ENCODE measurements at places on chromosomes 3 and 15. TPM values are rescaled to one million over a fixed set of nuclear protein-coding genes. Genes with fewer than 3 reads are reported as not detected.

GCSAM gene
- 3.7 TPM for polyA plus RNA-seq

TMEM266 gene
- 0.61 TPM for polyA plus RNA-seq

DNA sequence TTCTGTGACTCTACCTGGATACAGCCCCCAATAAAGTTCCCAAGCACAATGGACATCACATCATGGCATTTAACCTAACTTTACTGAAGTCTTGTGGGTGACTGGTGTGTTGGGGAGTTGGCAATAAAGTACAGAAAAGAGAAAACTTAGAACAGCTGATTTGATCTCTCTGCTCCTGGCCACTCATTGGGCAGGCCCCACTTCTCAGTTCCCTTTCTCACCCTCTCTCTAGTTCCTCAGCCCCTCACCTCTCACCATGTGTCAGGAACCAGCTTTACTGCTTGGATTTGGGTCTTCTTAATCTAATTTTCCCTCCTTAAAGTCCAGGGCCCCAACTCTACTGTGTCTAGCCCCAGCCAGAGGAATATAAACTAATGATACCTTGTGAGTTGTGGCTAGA lies 713 bp upstream of the MUC13 start:
- no peaks in the 10 kb centered on the region for H3K4me1 ChIP-seq
- no peaks in the 10 kb centered on the region for H3K36me3 ChIP-seq
- no peak overlapping the region for H3K27ac ChIP-seq

DNA sequence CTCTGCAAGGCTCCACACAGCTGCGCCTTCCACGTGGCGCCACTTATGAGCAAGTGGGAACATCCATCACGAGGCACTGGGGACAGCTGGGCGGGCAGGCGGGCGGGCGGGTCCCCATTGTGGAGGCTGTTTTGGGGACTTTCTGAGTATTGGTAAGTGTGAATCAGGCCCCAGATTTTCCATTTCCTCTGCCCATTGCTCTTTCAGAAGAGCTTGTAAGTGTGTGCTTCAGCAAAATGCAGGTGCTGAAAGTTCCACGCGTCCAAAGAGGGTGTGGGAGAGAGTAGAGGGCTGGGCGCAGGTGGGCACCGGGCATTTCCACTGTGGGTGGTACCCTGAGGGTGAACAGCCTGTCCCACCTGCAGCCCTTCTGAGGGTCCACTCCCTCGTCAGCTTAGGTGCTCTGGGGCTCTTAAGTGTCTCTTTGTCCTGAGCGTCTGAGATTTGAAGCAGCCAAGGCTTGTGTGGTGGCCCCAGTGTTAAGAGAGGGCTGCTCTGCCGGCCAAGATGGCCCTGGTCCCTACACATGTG lies 177.1 kb downstream of the RPLP1 start:
- no peak overlapping the region for H3K4me3 ChIP-seq
- no peaks in the 10 kb centered on the region for H3K27me3 ChIP-seq
- no peak for DNase-seq

GRCh38 chr3:159776779-159777178 lies 211.9 kb upstream of the IL12A start:
- H3K36me3 ChIP-seq = no peaks in the 10 kb centered on the region
- H3K27ac ChIP-seq = no peak overlapping the region
- H3K27me3 ChIP-seq = no peaks in the 10 kb centered on the region
- DNase-seq = no peak

DNA sequence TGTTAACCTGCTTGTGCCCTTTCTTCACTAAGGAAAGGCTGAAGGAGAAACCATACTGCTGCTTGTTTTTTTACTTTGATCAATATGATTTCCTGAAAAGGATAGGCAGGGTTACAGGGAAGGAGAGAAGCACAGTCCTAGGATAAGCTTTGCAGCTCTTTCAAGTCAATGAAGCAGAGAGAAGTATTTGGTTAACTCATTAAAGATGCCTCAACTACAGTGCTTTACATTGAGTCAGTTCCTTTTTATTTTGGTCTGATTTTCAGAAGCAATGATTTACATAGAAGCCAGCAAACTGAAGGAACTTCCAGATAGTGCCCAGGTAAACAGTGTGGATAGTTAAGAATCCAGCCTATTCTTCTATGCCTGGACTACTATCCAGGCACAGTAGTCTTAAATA lies 64.8 kb downstream of the ARIH1 start:
- H3K27ac ChIP-seq = no peak overlapping the region
- H3K4me3 ChIP-seq = no peak overlapping the region
- no peak for DNase-seq
- peaks cover 43% of the 10 kb centered on the region for H3K4me1 ChIP-seq
- H3K36me3 ChIP-seq = peaks cover 9% of the 10 kb centered on the region
- H3K27me3 ChIP-seq = no peaks in the 10 kb centered on the region

DNA sequence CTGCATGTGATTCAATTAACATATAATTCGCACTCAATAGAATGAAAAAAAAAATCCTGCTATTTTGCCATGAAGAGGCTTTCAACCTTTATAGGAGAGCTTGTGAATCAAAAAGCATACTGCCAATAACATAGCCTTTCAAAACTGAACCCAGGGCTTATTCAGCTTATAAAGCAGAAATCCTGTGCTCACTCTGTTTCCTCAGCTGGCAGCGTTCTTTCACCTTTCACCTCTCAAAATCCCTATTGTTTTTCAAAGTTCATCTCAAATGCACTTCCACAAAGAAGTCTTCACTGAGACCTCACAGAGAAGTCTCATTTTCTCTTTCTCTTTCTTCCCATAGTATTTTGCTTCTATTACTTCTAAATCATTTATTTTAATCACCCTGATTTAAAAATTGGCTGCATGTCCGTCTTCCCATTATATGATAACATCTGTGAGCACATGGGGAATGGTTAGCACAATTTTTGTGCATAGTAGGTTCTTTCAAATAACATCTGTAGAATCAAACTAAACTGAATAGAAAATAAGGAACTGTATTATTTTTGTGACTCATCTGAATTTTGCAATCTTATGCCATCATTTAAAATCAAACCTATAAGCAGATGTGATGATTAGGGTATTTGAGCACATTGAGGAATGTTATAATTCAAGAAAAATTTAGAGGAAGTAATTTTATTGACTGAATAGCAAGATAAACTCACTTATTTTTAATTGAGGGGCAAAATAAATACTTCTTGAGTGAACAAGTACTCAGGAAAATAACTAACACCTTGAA lies 373.4 kb downstream of the NLGN1 start:
- H3K36me3 ChIP-seq = no peaks in the 10 kb centered on the region
- no peak overlapping the region for H3K27ac ChIP-seq
- no peak overlapping the region for H3K4me3 ChIP-seq
- no peak for DNase-seq
- no peaks in the 10 kb centered on the region for H3K27me3 ChIP-seq
- H3K4me1 ChIP-seq = no peaks in the 10 kb centered on the region

DNA sequence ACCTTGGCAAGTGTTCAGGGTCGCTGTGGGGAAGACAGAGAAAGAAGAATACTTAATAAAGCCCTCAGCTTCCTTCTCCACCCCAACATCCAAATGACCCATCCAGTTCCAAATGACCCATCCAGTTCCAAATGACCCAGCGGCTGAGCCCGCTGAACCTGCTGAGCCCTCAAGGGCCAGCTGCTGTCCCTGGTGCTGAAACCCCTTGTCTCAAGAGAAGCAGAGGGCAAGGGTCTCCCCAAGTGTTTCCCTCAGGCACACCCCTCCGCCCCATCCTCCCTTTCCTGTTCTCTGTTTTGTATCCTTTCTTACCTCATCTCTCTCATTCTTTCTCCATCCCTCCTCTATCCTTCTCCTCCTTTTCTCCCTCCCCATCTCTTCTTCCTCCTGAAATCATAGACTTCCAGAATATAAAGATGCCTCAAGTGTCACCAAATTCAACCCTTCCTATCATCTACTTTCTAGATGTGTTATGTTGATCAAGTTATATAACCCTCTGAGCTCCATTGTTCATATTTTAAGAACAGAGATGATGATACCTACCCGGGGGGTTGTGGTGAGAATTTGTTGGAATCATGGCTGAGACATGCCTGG lies 29.0 kb downstream of the CCDC33 start:
- no peak for DNase-seq
- H3K4me1 ChIP-seq = no peaks in the 10 kb centered on the region
- no peaks in the 10 kb centered on the region for H3K27me3 ChIP-seq
- H3K4me3 ChIP-seq = no peak overlapping the region

DNA sequence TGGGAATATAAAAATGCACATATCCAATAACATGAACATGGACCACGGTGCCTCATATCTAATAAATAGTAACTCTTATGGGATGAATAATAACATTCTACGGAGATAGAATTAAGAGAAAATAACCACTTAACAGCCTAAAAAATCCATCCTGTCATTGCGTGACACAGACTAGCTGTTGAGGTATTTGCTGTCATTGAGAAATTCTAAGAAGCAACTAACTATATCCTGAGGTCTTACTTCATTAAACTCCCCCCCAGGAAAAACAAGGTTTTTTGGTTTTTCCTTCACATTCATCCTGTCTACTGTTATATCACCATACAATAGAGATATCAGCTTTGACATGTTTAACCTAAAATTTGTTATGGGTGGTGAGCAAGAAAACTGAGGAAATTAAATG lies 14.3 kb downstream of the CEP152 start:
- H3K36me3 ChIP-seq = peaks cover 29% of the 10 kb centered on the region
- no peak for DNase-seq
- no peak overlapping the region for H3K4me3 ChIP-seq
- no peaks in the 10 kb centered on the region for H3K27me3 ChIP-seq
- H3K4me1 ChIP-seq = peaks cover 5% of the 10 kb centered on the region

- DNase-seq = no peak
- no peak overlapping the region for H3K27ac ChIP-seq
- no peaks in the 10 kb centered on the region for H3K36me3 ChIP-seq
- H3K27me3 ChIP-seq = no peaks in the 10 kb centered on the region
- no peaks in the 10 kb centered on the region for H3K4me1 ChIP-seq
Measured at GRCh38 chr3:128269796-128270195, 116.5 kb downstream of the EEFSEC start.

DNA sequence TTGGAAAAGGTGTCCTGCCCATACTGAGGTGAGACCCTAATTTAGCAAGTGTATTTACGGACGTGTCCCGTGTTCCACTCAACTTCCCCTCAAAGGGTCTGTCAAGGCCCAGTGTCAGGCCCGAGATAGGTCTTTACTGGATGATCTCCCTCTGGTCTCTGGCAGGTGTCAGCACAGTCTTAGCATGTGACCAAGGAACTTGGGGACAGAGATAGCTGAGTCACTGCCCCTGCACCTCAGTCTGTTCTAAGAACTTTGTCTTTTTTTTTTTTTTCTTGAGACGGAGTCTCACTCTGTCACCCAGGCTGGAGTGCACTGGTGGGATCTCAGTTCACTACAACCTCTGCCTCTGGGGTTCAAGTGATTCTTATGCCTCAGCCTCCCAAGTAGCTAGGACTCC lies 32.1 kb upstream of the ALPK3 start:
- H3K27me3 ChIP-seq = no peaks in the 10 kb centered on the region
- DNase-seq = no peak
- H3K4me1 ChIP-seq = peaks cover 40% of the 10 kb centered on the region

GRCh38 chr3:137769322-137770065 lies 5.4 kb downstream of the SOX14 start:
- peaks cover 98% of the 10 kb centered on the region for H3K27me3 ChIP-seq
- H3K4me3 ChIP-seq = no peak overlapping the region
- no peaks in the 10 kb centered on the region for H3K36me3 ChIP-seq
- H3K4me1 ChIP-seq = peaks cover 34% of the 10 kb centered on the region
- DNase-seq = no peak

GRCh38 chr3:48464713-48465221 lies 18.2 kb downstream of the ATRIP start:
- no peaks in the 10 kb centered on the region for H3K27me3 ChIP-seq
- peak; percentile 81 for DNase-seq
- no peak overlapping the region for H3K4me3 ChIP-seq
- peaks cover 39% of the 10 kb centered on the region for H3K36me3 ChIP-seq
- H3K27ac ChIP-seq = peak overlapping the region; percentile 99

- H3K27ac ChIP-seq = no peak overlapping the region
- H3K36me3 ChIP-seq = no peaks in the 10 kb centered on the region
- H3K4me3 ChIP-seq = no peak overlapping the region
- H3K4me1 ChIP-seq = no peaks in the 10 kb centered on the region
Measured at GRCh38 chr3:185959609-185960521, 22.1 kb upstream of the TRA2B start.

CPLX3 gene
- 28.9 TPM for polyA plus RNA-seq

DNA sequence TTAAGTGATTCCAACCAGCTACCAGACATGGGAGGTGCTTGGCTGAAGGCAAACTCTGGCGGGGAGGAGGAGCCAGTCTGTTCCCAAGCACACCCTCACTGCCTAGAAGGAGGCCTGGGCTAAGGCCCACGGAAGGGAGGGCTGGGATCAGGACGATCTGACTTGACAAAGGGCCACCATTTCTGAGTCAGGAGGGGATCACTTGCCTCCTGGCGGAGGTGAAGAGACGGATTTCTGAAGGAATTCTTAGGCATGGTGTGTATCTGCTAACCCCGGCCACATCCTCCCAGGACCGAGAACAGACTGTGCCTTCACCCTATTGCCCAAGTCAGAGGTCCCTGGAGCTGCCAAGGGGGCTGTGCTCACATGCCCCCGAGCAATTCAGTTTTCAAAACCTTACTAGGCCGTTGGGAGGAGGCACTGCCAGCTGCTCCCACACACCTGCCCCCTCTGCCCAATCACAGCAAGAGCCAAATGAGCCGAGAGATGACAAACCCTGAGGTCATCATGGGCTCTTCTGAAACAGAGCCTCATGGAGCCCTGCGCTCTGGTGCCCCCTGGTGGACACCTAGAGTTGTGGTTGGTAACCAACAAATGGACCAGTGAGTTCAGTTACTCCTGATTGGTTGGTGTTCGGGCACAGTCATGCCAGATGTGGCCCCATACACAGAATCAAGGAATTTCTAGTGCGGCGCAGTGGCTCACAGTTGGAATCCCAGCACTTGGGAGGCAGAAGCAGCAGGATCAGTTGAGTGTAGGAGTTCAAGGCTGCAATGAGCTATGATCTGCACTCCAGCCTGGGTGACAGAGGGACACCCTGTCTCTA lies 6.5 kb upstream of the TNK2 start:
- no peaks in the 10 kb centered on the region for H3K27me3 ChIP-seq
- peak overlapping the region; percentile 51 for H3K27ac ChIP-seq
- no peak overlapping the region for H3K4me3 ChIP-seq
- no peaks in the 10 kb centered on the region for H3K36me3 ChIP-seq

DNA sequence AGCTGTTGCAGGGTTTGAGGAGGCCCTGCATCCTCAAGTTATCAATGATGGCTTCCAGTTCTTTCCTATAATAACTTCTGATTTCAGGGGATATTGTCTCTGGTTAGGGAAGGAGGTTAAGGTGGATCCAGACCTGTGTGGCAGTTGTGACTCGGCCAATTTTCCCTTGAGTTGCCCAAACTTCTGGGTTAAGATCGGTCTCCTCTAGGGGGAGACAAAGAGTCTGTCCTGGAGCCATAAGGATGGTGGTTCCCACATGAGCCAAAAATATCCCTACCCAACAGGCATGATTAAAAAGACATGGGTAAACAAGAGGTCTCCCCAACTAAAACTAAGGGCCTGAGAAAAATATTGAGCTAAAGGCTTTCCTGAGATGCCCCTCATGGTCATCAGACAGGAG lies 227.5 kb upstream of the MDFIC2 start:
- DNase-seq = no peak
- no peak overlapping the region for H3K4me3 ChIP-seq
- H3K36me3 ChIP-seq = no peaks in the 10 kb centered on the region
- H3K4me1 ChIP-seq = no peaks in the 10 kb centered on the region
